Stimulated activated CD8-positive, alpha-beta memory T cell treated with anti-CD3 and anti-CD28 coated beads, Interleukin-2, amount 100 ng/mL, for 48 hours (primary cell): ENCODE measurements at places on chromosomes 5 and 9.

- DNase-seq: no peak
Observed at GRCh38 chr5:100797861-100798260, 105.2 kb downstream of the ST8SIA4 start.

- no peak for DNase-seq
Observed at GRCh38 chr5:81427566-81427965, 33.6 kb upstream of the ACOT12 start.

GRCh38 chr9:94639999-94640376, 670 bp upstream of the FBP1 start:
- DNase-seq: no peak

- DNase-seq: no peak
Observed at GRCh38 chr9:86040861-86041155, 58.5 kb downstream of the GOLM1 start.

GRCh38 chr5:21723500-21723899, 1129.6 kb downstream of the CDH12 start:
- DNase-seq: no peak

DNA sequence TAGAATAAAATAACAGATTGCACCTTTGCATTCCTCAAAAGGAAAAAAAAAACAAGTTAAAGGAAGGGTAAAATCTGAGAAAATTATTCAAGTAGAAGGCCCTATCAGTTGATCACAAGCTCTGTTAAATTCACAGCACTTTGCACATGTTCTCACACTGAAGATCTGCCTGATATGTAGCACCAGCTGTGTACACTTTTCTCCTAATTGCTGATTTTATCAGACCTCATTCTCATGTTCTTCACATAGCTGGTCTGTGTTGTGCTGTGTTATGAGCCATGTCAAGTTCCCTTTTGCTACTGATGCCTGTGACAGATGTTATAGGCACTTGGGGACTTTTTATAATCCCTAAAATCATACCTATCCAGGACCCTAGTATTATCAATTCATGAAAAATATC, 390.4 kb upstream of the PRR16 start:
- DNase-seq: no peak

DNA sequence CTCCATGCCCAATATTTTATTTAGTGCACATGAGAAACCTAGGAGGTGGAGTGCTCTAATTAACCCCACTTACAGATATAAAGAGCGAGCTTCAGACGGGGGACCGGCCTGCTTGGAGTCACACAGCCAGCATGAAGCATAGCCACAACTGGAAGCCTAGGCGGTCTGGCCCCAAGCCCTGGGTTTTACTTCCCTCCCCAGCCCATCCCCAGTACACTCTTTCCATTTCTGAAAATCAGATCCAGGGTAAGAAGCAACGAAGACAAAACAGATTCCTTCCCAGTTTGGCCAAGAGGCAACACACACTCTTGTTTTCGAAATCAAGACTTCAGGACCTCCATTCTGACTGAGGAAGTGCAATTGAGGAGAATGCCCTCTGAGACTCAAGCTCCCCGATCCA, 27.1 kb downstream of the KCNMB1 start:
- DNase-seq: no peak

- DNase-seq: no peak
Observed at GRCh38 chr9:105357937-105358336, 89.9 kb upstream of the FSD1L start.

DNA sequence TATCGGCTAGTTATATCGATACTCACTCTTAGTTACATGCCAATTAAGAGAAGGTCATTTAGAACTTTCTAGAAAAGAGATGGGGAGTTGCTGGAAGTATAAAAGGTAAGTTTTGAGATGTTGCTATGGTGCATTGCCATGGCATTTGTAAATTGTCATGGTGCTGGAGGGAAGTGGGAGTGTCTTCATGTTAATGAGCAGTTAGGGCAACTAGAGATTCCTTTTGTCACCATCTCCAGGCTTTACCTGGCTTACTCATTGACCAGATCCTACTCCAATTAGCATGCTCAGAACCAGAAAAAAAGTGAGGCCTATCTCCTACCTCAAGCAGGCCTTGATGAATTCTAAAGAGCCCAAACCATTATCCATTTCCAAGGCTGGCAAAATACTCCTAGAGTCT, 82.8 kb downstream of the PRR16 start:
- no peak for DNase-seq

- DNase-seq: no peak
Observed at GRCh38 chr9:16150501-16150900, 597.7 kb downstream of the CCDC171 start.

DNA sequence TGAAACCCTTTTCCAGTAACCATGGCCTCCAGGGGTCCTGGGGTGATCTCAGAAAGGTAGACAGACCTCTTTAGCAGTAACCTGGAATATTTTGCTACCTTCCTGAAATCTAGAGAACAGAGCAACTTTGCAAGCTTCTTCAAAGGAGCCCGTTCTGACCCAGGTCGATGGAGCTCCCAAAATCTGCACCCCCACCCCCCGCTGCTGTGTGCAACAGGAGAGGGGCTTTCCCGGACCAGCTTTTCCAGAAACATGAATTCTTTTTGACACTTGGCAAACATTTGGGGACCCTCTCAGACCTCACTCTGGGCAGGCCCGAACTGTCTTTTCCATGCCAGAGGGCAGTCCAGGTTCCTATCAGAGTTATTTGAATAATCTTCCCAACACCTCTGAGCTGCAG, 65.3 kb downstream of the KCNIP1 start:
- DNase-seq: no peak

- DNase-seq: no peak
Observed at GRCh38 chr9:98943682-98944056, at the start of gene COL15A1. TSS of gene COL15A1 (plus strand) at chr9:98943907. CDS start at chr9:98944062, 155 bp downstream.

DNA sequence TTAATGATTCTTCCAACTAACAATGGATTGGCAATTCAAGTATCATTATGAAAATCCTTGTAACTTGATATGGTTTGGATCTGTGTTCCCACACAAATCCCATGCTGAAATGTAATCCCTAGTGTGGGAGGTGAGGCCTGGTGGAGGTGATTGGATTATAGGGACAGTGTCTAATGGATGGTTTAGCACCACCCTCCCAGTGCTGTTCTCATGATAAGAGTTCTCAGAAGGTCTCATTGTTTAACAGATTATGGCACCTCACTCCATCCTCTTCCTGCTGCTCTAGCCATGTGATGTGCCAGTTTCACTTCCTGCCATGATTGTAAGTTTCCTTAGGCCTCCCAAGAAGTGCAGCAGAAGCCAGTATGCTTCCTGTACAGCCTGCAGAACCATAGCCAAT, 1116.2 kb upstream of the EDIL3 start:
- DNase-seq: no peak

- DNase-seq: no peak
Observed at GRCh38 chr9:36992501-36993316, 41.4 kb downstream of the PAX5 start.

GRCh38 chr5:98982880-98983279, 54.1 kb upstream of the CHD1 start:
- DNase-seq: no peak

DNA sequence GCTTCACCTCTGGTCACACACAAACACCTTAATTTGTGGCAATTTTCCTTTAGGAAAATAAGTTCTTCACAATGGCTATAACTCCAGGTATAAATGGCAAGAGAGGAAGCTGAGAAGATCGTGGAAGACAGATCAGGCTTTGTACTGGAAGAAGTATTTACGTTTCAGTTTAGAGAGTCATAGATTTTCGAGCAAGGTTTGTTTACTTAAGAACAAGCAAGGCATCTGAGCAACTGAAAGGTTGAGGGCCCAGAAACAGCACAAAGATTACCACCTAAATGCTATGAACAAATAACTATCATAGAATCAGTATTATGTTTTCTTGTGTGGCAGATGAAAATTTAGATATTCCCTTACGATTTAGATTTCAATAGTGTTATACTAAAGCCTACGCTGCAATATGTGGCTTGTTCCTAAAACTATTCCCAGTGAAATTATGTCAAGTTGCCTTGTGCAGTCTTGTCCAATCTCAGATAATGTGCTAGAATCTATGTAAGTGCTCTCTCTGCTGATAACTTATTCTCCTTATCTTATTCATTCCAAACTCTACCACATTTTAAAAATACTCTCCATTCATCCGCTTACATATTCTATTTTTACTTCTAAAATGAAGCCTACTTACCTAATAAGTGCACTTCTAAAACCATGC, 6.7 kb downstream of the SLCO4C1 start:
- no peak for DNase-seq

DNA sequence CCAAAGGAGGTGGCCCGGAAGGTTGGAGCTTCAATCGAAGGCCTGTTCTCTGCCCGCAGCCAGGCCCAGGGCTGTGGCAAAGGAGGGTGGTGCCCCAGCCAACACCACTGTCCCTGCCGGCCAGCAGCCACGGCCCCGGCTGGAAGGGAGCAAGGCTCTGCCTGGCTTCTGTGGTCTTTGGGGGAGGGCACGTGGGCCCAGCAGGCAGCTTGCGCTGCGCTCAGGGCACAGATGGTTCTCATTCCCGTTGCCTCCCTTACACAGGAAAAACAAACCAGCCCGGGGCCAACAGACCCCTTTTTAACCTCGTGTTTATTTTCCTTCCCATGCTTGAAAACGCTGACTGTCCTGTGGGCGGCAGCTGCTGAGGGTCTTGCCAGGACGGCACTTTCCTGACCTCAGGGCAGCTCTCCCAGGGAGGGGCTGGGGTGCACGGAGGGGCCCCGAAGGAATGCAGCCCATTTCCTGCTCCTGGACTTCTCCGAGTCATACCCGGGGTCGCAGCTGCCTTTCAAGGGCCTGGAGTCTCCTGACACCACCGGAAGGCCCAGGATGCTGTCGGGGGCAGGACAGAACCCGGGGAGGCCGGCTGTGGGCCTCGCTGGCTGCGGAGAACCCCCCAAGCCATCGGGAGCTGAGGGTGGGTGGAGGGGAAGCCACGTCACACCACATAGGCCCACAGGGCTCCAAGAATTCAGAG, 1.1 kb upstream of the GPSM1 start:
- no peak for DNase-seq

- no peak for DNase-seq
Observed at GRCh38 chr5:53900677-53901076, 340.2 kb downstream of the NDUFS4 start.

- DNase-seq: no peak
Observed at GRCh38 chr9:136666372-136667213, 3.9 kb downstream of the EGFL7 start.

DNA sequence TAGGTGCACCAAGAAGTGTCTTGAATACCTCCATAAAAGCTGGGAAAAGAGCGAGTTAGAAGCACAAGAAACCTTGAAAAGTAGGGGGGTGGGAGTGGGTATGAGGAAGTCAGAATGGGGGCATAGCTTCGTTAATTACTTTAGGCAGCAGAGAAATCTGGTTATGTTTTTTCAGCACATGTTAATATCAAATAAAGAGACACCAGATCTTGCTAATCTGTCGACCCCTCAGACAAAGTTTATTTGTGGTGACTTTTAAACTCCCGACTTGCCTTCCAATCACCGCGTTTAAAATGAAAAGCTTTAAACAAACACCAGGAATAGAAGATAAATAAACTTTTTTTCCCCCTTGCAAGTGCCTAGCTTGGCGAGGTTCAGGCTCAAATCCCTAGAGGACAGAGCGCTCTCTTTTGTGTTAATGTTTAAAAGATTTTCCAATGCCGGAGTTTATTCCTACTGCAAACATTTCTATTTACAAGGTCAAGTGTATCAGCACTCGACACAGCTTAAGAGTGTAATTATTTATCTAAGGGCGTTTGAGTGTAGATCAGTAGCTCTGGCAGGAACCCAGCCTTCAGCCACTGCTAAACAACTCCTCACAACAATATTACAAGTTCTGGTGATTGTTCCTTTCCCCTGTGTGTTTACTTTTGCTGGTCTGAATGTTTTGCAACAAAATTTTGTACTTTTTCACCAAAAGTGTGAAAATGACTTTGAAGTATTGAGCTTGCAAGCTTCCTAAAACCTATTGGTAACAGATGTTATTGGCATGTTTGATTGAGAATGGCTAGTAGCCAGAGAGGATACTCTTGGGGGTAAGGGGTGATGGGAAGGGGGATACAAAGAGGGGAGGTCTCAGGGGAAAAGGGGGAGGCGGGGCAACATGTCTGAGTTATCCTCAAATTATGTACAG, 3.8 kb downstream of the GAS1 start:
- DNase-seq: no peak

DNA sequence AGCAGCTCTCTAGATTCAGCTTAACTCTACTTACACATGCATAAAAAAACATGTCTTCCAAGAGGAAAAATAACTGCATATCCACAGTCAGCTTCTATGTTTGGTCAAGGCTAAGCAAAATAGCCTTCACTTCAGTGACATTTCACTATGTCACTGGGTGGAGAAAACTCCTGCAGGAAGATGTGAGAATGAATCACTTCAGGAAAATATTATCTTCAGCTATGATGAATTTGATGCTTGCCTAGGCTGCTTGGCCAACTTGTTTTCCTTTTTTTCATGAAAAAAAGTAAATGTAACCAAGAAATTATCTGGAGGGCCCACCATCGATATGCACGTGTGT, 143.0 kb upstream of the ZNF608 start:
- no peak for DNase-seq

DNA sequence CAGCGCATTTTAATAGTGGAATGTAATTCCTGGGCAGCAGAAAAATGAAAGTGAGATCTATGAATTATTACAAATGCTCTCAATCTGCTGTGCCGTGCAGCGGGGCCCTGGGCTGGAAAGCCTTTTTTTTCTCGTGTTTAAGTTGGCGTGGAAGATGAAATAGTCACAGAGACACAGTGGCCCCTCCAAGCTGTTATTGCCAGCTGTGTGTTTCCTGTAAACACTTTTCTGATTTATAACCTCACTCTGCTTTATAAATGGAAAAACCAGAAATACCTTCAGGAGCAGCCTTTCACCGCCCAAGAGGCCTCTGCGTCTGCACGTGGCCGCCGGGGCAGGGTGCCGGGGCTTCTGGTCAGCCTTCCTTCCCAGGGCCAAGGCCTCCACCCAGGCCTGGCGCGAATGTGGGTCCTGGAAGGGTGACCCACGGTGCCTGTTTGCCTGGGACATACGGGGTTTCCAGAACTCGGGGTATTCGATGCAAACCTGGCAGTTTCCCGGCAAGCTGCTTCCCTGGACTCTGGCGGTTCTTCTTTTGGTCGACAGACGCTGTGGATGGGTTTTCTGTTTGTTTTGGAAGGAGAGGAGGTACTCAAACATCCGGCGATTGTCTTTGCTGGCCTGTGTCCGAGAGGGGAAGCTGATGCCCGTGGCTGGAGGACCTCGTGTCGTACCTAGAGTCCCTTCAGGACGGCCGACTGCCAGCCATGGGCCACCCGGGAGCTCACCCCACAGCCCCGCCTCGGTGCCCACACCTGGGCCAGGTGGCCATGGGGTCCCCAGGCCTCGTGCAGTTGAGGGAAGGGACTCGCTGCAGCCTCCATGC, 256.7 kb downstream of the PARP8 start:
- no peak for DNase-seq

- no peak for DNase-seq
Observed at GRCh38 chr5:146048994-146049703, 56.2 kb downstream of the PLAC8L1 start.

- DNase-seq: no peak
Observed at GRCh38 chr5:42767491-42768105, 11.0 kb downstream of the CCDC152 start.

DNA sequence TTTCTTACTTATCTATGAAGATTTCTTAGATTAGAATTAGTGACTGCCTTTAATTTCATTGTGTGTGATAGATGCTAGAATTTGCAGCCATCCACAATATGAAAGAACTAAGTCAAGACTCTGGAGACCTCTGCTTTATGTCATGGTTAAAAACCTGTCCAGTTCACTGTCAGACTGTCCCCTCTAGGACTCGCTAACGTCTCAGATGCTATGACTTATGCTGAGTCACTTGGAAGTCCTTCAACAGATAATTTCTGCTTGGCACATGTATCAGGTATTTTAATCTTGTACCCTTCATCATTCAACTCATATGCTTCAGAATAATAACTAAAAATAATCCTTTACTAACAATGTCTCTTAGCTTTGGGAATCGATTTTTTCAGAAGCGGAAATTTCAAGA, 230.5 kb upstream of the DMAC1 start:
- DNase-seq: no peak
